Activated naive CD4-positive, alpha-beta T cell treated with anti-CD3 and anti-CD28 coated beads, Interleukin-2, amount 50 U/mL, for 16 hours (primary cell): ENCODE measurements at places on chromosomes 2 and 18.

GRCh38 chr2:64606479-64607363 lies 47.0 kb downstream of the SERTAD2 start:
- peak; percentile 67 for DNase-seq

- DNase-seq: no peak
Observed at GRCh38 chr2:239235311-239235710, 165.5 kb downstream of the HDAC4 start.

DNA sequence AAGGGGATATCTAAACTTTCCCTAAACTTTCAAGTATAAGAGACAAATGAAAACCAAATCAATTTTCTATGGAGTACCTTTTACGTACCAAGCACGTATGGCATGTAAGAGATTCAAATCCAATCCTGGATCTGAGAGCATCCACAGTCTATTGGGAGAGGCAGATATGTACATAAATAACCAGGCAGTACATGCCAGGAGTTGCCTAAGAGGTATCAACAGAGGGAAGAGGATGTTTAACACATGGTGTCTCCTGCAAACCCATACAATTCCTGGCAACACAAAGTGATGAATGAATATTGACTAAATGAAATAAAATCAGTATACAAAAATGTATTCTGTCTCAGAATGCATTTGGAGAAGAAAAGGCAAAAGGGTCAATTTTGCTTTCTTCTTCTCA lies 116.6 kb downstream of the PIGN start:
- DNase-seq: no peak

DNA sequence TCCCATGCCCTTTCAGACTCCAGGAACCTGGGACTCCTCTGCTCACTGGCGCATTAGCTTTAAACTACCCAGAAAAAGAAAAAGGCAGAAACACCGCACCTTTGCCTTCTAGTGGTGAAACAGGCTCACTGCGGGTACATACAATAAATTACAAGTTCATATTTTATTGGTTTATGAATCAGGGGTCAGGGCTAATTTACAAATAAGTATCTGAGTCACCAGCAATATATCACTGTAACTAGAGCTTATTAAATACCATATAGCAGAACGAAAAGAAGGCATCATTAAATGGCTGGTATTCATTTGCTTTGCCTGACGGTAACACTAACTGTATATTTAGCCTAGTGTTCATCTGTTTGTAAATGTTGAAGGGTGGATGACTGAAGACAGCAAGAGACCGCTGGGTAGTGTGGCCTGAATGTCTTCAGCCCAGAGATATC lies 26.9 kb upstream of the DTNB start:
- peak; percentile 19 for DNase-seq

DNA sequence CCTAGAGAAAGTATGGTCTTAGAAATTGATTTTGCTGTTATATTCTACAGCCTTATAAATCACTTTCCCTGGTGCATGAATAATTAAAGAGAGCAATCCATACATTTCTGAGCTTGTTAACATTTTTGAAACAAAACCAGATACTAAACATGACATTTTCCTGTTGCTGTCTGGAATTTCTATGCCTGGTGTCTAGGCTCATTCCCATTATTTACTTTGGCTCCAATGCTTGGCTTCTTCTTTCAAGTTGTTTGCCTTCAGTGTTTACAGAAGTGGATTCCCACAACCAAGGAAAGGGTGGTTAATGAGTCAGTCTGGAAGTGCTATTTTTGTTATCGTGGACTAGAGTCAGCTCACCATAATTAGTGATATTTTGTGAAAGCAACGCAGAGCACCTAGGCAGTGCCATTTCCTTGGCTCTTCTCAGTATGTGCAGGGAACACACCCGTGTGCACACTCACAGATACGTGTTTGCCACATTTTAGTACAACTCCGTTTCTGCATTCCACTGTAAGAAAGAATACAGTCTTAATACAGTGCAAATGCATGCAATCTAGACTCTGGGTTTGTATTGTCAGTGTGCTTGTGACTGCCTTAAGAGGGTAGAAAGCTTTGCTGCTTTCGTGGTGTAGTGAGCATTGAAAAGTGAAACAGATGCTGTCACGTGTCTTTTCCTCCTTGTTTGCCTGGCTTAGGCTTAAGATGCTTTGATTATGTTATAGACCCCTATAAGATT lies 185.0 kb upstream of the RASGRP3 start:
- DNase-seq: no peak

DNA sequence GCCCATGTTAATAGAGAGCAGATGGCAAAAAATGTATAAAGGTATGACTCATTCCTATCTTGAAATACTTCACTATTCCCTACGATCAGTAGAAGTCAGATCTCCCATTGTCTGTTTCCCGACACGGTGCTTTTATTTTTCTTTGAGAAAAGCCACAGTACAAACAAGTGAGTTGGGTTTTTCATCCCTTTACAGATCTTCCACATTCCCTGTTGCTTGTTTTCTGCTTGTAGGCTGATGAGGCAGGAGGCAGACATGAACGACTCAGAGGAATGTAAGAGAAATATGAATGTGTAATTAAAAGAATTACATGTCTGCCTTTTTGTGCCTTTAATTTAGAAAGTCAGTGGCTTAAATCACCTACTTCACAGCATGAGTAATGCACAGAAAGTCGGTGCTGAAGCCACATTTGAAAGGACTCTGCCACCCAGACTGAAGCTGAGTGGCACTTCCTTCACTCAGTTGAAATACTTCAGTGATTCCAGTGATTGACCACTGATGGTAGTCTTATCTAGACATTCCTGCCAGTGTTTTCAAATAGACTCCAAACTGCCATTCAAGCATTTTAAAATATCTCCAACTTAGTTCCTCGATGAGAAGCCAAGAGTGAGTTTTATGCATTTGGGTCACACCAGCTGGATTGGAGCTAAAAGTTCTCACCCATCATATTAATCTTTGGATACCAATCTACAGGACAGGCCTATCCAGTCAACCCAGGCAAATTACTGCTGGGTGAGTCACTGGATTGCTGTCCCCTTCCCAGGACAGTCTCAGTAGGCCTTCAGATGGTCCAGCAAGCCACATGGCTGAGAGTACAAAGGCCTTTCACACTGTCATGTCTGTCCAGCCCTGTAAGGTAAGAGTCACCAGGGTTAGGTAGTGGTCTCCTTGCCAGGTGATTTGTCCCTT lies 79.0 kb downstream of the COLEC12 start:
- DNase-seq: no peak

GRCh38 chr2:220215785-220216184 lies 588.4 kb downstream of the SLC4A3 start:
- no peak for DNase-seq

- no peak for DNase-seq
Observed at GRCh38 chr2:97348265-97348664, 235.3 kb downstream of the ANKRD36 start.
